NCI-H1694 treated with DMSO at 0.1 percent for 48 hours (cell line): ENCODE measurements at places on chromosomes 4 and X.

- no peak for DNase-seq
Observed at GRCh38 chr4:3386526-3386925, 55.2 kb upstream of the HGFAC start.

- no peak for DNase-seq
Observed at GRCh38 chr4:68734095-68734494, 63.6 kb upstream of the UGT2B15 start.

- DNase-seq = peak; percentile 22
Observed at GRCh38 chr4:88584471-88584900, 7.8 kb upstream of the HERC3 start.

DNA sequence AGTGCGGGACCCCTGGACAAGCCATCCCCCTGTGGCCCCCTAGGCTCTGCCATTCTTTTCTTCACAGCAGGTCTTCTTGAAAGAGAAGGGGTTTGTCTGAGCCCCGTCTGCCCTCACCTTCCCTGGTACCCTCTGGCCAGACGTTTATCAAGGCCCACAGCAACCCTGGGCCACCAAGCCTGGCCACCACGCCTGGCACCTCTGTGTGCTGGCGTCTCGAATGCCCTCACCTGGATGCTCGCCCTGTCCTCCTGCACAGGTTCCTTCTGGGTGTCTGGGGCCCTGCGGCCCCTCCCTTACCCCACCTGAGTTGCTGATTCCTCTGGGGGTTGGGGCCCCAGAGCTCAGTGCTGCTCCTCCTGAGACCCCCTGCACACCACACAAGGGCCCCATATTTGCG is 25.1 kb downstream of the ADRA2C start:
- DNase-seq = no peak

GRCh38 chr4:73589887-73590801 is 30.1 kb downstream of the RASSF6 start:
- no peak for DNase-seq

- peak; percentile 5 for DNase-seq
Observed at GRCh38 chrX:19593690-19594089, 78.4 kb upstream of the MAP3K15 start.

- no peak for DNase-seq
Observed at GRCh38 chr4:101969965-101970364, 179.4 kb downstream of the BANK1 start.

GRCh38 chr4:86264241-86264640 is 95.6 kb downstream of the MAPK10 start:
- no peak for DNase-seq

- no peak for DNase-seq
Observed at GRCh38 chrX:119429471-119429870, 30.3 kb downstream of the SLC25A43 start.

GRCh38 chr4:26075583-26075982 is 161.6 kb downstream of the SMIM20 start:
- DNase-seq = no peak

DNA sequence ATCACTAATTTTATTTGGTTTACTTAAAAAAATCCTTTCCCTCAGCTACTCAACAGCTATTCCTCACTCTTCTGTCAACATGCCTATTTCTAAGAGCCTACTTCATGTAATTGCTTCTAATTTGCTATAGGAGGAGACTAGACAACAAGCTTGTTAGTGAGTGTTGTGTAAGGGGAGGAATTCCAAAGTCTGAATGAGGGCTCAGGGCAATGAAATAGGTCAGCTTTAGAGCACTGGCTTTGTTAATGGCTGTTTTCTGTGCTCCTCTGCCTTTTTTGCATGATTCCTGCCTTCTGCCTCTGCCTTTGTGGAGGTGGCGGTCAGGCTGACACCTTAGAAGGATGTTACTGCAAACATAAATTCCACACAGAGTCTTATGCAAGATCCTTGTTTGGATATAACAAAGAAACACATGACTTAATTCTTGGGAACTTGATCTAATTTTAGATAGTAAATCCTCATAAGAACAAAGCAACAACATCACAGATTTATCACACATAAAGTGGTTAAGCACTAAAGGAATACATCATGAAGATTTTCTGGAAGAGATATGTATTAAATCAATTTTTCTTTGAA is 15.0 kb upstream of the PAGE1 start:
- no peak for DNase-seq

GRCh38 chr4:182451441-182451840 is 208.2 kb downstream of the TENM3 start:
- DNase-seq = no peak

DNA sequence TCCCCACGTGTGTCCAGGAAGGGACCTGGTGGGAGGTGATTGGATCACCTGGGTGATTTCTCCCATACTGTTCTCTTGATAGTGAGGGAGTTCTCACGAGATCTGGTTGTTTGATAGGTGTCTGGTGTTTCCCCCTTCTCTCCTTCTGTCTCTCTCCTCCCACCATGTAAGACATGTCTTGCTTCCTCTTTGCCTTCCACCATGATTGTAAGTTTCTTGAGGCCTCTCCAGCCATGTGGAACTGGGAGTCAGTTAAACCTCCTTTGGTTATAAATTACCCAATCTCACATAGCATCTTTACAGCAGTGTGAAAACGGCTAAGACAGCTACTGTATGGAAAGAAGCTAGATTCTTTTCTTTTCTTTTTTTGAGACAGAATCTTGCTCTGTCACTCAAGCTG is 21.6 kb upstream of the FGG start:
- DNase-seq = no peak

DNA sequence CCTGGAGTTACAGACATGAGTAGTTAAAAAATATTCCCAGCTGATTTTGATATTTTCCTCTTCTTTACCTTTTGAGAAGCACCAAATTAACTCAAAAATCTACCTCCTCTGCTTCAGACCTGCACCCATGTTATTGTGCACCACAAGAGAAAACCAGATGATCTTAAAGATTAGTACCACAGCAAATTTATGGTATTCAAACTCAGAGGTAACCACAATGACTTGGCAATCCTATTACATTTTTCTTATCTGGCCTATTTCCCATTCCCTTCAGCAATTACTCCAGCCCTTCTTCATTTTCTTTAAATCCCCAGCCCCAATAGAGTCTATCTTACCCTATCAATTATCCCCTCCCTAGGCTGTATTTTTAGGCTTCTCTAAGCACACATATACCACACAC is 535.1 kb downstream of the FAT4 start:
- no peak for DNase-seq

- no peak for DNase-seq
Observed at GRCh38 chr4:41363384-41363981, 106.8 kb downstream of the UCHL1 start.

GRCh38 chrX:146615628-146616348 is 193.8 kb upstream of the CXorf51B start:
- DNase-seq = no peak

- no peak for DNase-seq
Observed at GRCh38 chrX:77937291-77937690, 26.8 kb downstream of the ATP7A start.

- DNase-seq = peak; percentile 51
Observed at GRCh38 chr4:131499141-131499873, 1649.8 kb upstream of the PCDH10 start.

- peak; percentile 19 for DNase-seq
Observed at GRCh38 chrX:40098264-40099054, 701 bp upstream of the BCOR start.

DNA sequence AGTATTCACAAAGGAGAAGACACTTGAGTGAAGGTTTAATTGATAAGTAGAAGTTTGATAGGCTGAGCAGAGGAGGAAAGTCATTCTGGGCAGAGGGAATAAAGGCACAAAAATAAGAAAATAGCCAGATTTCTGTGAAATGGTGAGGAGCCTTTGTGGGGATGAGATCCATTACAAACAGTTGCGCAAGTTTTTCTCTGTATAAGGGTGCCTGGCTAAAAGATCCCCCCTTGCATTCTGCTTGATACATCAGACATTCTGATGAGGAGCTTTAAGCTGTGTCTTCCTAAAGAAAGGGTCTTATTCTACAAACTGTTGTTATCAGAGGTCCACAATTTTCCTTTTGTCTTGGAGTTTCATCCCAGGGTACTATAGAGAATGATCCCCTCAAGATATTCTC is 112.0 kb downstream of the ARHGAP36 start:
- no peak for DNase-seq

DNA sequence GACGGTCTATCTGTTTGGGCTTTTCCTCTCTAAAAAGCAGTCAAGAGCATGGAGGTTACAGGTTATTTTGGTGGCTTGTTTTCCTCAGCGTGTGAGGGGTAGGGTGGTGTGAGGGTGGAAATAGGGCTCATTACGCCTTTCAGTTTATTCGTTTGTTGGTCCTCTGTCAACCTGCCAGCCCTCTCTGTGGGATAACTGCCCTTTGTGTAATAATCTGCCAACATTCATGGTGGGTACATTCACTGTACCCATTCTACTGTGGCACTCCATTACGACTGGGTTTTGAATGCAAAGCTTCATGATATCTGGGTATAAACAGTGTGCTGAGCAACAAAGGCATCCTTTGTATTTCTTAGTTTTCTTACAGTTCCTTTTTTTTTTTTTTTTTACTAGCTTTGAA is 136.4 kb downstream of the ADGRL3 start:
- DNase-seq = no peak

DNA sequence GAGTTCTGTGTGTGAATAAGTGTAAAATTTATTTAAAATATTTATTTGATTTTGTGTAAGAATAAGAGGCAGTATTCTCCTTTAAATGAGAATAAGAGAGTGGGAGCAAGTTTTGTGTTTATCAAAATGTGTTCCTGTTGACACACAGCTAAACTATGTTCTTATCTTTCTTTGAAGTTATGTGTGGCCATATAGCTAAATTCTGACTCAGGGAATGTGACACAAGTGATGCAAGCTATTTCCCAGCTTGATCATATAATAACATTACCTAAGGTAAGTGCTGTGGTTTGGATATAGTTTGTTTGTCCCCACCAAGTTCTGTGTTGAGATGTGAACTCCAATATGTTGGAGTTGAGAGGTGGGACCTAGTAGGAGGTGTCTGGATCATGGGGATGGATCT is 740.0 kb upstream of the IGFBP7 start:
- no peak for DNase-seq

- DNase-seq = no peak
Observed at GRCh38 chr4:168433571-168433970, 46.7 kb downstream of the DDX60L start.

DNA sequence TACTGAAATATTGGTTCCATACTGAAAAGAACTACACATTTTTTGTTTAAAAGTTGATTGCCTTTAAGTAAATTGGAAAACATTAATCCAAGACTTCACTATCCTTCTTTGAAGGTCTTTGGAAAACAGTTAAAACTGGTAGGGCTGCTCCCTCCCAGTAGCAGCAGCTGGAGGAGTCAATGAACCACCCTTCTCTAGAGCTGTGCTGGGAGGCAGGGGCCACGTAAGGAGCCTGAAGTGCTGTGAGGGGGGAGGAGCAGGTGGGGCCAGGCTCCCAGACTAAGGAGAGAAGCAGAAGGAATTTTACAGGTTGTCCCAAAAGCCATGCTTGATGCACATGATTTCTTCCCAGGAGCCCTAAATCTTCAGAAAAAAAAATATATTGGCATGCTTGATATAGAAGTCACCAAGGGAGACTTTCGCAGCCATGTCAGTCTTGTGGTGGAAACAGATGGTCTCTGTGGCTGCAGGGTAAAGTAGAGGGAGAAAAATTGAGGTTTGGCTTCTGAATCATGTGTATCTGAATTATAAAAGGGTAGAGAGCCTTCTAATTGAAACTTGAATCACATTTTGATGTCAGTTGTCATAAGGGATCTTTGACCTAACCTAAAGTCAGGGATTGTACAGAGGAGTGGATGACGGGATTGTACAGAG is 673.2 kb upstream of the FRG1 start:
- no peak for DNase-seq

- DNase-seq = peak; percentile 2
Observed at GRCh38 chr4:150209140-150209829, 131.0 kb downstream of the DCLK2 start.

GRCh38 chr4:36348403-36348938 is 67.1 kb downstream of the DTHD1 start:
- DNase-seq = no peak

- no peak for DNase-seq
Observed at GRCh38 chr4:153204247-153204671, at the start of gene TRIM2. TSS of gene TRIM2 (plus strand) at chr4:153204443. CDS start at chr4:153204531, 88 bp downstream.

- DNase-seq = no peak
Observed at GRCh38 chr4:71333960-71334359, 4.9 kb upstream of the SLC4A4 start.

GRCh38 chrX:29541038-29541437 is 674.3 kb upstream of the MAGEB2 start:
- DNase-seq = no peak

- DNase-seq = no peak
Observed at GRCh38 chr4:106355193-106355592, 13.4 kb downstream of the GIMD1 start.

- no peak for DNase-seq
Observed at GRCh38 chr4:84948056-84948455, 18.4 kb downstream of the WDFY3 start.

DNA sequence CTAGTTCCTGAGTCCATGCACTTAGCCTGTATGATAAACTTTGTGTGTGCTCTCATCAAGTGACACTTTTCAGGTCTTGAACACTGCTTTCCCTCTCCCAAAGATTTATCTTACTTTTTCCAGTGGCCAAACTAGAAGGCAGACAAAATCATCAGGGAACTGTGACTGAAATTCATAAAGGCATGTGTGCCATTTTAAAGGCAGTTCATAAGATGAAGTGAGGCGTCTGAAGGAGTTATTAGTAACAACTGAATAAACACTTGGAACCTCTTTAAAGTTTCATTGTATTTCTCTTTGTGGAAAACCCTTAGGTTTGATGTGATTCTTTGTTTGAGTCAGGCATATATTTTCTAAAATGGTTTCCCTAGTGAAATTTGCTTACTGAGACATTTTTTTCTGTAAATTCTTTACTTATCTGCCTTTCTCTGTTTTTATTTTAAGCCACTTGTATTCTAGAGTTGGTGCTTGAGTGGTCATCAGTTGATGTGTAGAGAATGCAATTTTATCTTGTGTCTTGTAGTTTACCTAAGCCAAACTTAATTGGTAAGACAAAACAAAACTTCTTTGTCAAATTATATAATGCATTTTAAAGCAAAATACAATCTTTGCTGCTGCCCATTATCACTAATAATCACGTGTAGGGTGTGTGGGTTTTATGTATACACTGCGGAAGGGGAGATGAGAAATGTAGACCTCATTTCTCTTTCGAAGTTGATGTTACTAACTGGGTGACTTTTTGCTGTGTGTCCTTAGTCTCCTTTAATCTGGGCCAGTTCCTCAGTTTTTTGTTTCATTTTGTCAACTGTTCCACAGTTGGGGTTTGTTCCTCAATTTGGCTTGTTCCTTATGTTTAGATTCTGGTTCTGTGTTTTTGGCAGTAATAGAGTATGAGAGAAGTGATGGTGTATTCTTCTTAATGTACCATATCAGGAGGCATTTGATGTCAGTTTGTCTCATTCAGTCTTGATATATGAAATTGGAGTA is 56.8 kb downstream of the RBPJ start:
- no peak for DNase-seq

- DNase-seq = no peak
Observed at GRCh38 chrX:276581-277201, 4.5 kb upstream of the PLCXD1 start.

DNA sequence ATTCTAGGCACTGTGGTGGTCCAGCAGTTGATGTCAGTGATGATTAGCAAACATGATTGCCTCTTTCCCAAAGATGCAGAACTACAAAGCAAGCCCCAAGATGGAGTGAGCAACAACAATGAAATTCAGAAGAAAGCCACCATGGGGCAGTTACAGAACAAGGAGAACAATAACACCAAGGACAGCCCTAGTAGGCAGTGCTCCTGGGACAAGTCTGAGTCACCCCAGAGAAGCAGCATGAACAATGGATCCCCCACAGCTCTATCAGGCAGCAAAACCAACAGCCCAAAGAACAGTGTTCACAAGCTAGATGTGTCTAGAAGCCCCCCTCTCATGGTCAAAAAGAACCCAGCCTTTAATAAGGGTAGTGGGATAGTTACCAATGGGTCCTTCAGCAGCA is 365.3 kb downstream of the MAPK10 start:
- no peak for DNase-seq
